ENCODE measurements at places on chromosomes 7 and 10. TPM values are rescaled to one million over a fixed set of nuclear protein-coding genes. Genes with fewer than 3 reads are reported as not detected.

GRCh38 chr10:52933748-52934147 is 161.2 kb upstream of the MBL2 start:
- no peaks in the 10 kb centered on the region for H3K27me3 ChIP-seq
- DNase-seq, result no peak
- H3K4me1 ChIP-seq, result no peaks in the 10 kb centered on the region

- H3K36me3 ChIP-seq, result no peaks in the 10 kb centered on the region
- H3K27ac ChIP-seq, result no peak overlapping the region
- H3K27me3 ChIP-seq, result peaks cover 28% of the 10 kb centered on the region
- H3K4me3 ChIP-seq, result no peak overlapping the region
- no peaks in the 10 kb centered on the region for H3K4me1 ChIP-seq
- DNase-seq, result no peak
Observed at GRCh38 chr7:82441669-82442478, 1.7 kb downstream of the CACNA2D1 start.

- H3K27me3 ChIP-seq, result peaks cover 13% of the 10 kb centered on the region
- no peak overlapping the region for H3K27ac ChIP-seq
- no peaks in the 10 kb centered on the region for H3K36me3 ChIP-seq
- DNase-seq, result no peak
- H3K4me1 ChIP-seq, result no peaks in the 10 kb centered on the region
Observed at GRCh38 chr10:34017281-34017680, 682.8 kb upstream of the NRP1 start.

GRCh38 chr10:52469970-52470705 is 156.1 kb downstream of the DKK1 start:
- no peaks in the 10 kb centered on the region for H3K27me3 ChIP-seq
- H3K4me1 ChIP-seq, result peaks cover 5% of the 10 kb centered on the region
- no peak overlapping the region for H3K27ac ChIP-seq
- no peak for DNase-seq

DNA sequence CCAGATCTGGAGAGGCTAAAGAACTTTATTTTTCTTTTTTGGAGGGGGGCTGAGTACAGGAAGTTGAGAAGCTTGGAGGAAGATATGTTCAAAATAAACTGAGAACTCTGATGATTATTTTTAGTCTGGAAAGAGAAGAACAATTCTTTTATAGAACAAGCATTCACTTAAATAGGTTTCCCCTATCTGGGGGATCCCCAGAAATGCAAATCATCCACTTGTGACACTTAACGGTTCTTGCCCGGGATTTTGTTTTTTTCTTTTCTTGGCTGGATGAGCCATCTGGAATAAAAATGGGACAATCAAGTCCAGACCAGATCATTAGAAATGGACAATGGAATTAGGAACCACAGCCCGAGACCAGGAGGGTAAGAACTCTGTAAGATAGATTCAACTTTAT is 95.9 kb upstream of the EGR2 start:
- peaks cover 9% of the 10 kb centered on the region for H3K4me1 ChIP-seq
- no peaks in the 10 kb centered on the region for H3K36me3 ChIP-seq
- H3K27me3 ChIP-seq, result peaks cover 18% of the 10 kb centered on the region
- no peak for DNase-seq
- H3K27ac ChIP-seq, result no peak overlapping the region
- no peak overlapping the region for H3K4me3 ChIP-seq

GRCh38 chr7:99014113-99014985 is 129.6 kb downstream of the SMURF1 start:
- DNase-seq, result no peak
- H3K27me3 ChIP-seq, result no peaks in the 10 kb centered on the region
- H3K27ac ChIP-seq, result no peak overlapping the region
- H3K4me1 ChIP-seq, result peaks cover 9% of the 10 kb centered on the region

DNA sequence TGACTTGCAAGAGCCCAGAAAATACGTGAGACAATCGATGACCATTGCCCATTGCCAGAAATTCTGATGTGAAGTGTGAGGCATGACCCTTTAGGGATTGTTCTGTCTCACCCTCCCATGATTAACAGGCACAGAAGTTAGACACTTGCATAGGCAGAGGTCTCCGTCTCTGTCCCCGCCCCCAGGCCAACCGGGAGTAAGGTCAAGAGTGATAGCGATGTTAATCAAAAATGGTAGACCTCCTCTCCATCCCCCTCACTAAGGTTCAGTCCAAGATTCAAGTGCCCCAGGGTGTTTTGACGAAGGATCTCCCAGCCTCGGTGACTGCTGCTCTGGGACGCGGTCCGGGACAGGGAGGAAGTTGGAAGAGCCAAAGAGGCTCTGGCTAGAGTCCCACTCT is 22.7 kb upstream of the TRPV6 start:
- H3K4me3 ChIP-seq, result no peak overlapping the region
- H3K27me3 ChIP-seq, result peaks cover 41% of the 10 kb centered on the region
- no peak for DNase-seq

DNA sequence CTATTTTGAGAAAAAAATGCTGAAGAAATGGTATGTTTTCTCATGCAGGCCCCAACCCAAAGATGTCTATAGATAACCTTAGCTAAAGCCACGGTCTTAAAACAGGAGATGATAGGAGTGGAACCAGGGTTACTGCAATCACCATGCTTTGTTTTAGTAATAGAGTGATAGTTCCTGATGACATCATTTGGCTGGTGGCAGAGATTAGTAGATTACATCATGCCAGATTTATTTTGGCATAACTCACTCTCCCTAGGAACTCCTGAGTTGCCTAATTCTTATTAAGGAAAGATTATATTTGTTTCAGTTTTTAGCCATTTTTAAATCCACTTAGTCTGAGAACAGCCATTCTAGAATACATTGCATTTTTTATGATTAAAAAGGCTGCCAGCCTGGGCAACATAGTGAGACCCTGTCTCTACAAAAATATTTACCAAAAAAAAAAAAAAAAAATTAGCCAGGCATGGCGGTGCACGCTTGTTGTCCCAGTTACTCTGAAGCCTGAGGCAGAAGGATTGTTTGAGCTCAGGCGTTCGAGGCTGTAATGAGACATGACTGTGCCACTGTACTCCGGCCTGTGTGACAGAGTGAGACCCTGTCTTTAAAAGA is 17.8 kb downstream of the ENO4 start:
- H3K36me3 ChIP-seq, result no peaks in the 10 kb centered on the region
- DNase-seq, result no peak
- H3K4me1 ChIP-seq, result no peaks in the 10 kb centered on the region
- no peak overlapping the region for H3K27ac ChIP-seq

- no peak overlapping the region for H3K4me3 ChIP-seq
- H3K27ac ChIP-seq, result no peak overlapping the region
- H3K4me1 ChIP-seq, result peaks cover 18% of the 10 kb centered on the region
Observed at GRCh38 chr7:96250776-96251361, 71.0 kb downstream of the SLC25A13 start.

- H3K4me1 ChIP-seq, result peaks cover 11% of the 10 kb centered on the region
- peaks cover 6% of the 10 kb centered on the region for H3K27me3 ChIP-seq
- H3K27ac ChIP-seq, result peak overlapping the region; percentile 90
- no peaks in the 10 kb centered on the region for H3K36me3 ChIP-seq
Observed at GRCh38 chr10:486206-486605, 203.3 kb downstream of the DIP2C start.

- peaks cover 88% of the 10 kb centered on the region for H3K4me1 ChIP-seq
- DNase-seq, result no peak
- peak overlapping the region; percentile 81 for H3K4me3 ChIP-seq
- H3K27ac ChIP-seq, result peak overlapping the region; percentile 90
Observed at GRCh38 chr10:62050346-62050892, 148.9 kb downstream of the ARID5B start.

DNA sequence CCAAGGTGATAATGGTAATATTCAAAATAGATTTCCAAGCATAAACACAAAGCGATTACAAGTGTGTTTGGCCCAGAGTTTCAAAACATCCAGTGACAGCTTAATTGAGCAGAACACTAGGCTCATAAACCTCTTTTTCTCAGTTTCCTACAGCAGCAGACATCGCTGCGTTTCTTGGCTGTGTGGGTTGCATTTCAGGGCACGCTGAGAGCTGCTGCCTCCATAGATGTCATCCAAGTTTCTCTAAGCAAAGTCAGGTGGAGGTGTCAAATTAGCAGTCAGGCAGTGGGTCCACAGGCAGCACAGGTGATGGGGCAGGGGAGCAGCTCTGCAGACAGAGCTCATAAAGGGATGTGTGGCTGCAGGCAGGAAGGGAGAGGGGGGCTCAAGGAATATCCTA is 50.5 kb upstream of the COL13A1 start:
- DNase-seq, result peak; percentile 20
- H3K4me3 ChIP-seq, result no peak overlapping the region
- H3K4me1 ChIP-seq, result no peaks in the 10 kb centered on the region
- H3K27ac ChIP-seq, result no peak overlapping the region
- peaks cover 34% of the 10 kb centered on the region for H3K27me3 ChIP-seq

DNA sequence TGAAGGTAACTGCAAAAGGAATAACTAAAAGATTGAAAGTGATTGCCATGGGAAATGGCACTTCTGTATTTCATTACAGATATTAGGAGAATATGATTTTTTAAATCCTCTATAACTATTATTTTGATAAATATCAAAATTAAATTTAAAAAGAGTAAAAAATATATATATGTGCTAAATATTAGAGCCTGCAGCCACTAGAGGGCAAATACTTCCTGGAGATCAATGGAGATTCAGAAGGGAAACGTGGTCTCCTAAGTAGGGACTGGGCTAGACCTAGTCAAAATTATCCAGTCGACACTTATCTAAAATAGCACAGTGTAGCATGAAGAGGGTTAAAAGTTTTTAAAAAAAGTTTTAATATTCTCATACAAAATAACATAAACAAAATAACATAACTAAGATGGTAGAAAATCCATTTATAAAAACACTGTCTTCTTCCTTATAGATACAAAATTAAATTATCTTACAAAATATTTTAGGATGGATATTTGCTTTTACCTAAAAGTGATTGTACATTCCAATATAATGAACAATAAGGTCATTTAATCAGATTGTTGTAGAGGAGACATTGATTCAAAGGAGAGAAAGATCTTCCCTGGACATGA is 434.3 kb downstream of the MDFIC start:
- no peak overlapping the region for H3K27ac ChIP-seq
- H3K27me3 ChIP-seq, result no peaks in the 10 kb centered on the region
- H3K4me1 ChIP-seq, result peaks cover 10% of the 10 kb centered on the region
- H3K36me3 ChIP-seq, result no peaks in the 10 kb centered on the region

- no peaks in the 10 kb centered on the region for H3K27me3 ChIP-seq
- no peak overlapping the region for H3K4me3 ChIP-seq
- no peaks in the 10 kb centered on the region for H3K36me3 ChIP-seq
- DNase-seq, result no peak
- peaks cover 8% of the 10 kb centered on the region for H3K4me1 ChIP-seq
Observed at GRCh38 chr7:123754271-123754871, 5.6 kb upstream of the WASL start.

The SORBS1 gene
- 1.6 TPM for total RNA-seq

The LSM5 gene
- total RNA-seq, result 48.6 TPM

The NEUROD6 gene
- not detected for total RNA-seq

The ADRA2A gene
- not detected for total RNA-seq

The TFPI2 gene
- total RNA-seq, result not detected

The CTAGE8 gene
- total RNA-seq, result not detected

The ECD gene
- 38.8 TPM for total RNA-seq

The OR13A1 gene
- not detected for total RNA-seq
